Stimulated activated CD8-positive, alpha-beta memory T cell treated with anti-CD3 and anti-CD28 coated beads, Interleukin-12 subunit alpha, Interleukin-12 subunit beta, amount 100 ng/mL, for 1 hour (primary cell): ENCODE measurements at places on chromosomes 6 and 20.
A peak's percentile ranks its signal among the peaks of the same experiment; 100 is the strongest.

- no peak for DNase-seq
Observed at GRCh38 chr6:131629651-131630050, 1.6 kb upstream of the MED23 start.

- no peak for DNase-seq
Observed at GRCh38 chr6:17923401-17923863, 64.0 kb downstream of the KIF13A start.

DNA sequence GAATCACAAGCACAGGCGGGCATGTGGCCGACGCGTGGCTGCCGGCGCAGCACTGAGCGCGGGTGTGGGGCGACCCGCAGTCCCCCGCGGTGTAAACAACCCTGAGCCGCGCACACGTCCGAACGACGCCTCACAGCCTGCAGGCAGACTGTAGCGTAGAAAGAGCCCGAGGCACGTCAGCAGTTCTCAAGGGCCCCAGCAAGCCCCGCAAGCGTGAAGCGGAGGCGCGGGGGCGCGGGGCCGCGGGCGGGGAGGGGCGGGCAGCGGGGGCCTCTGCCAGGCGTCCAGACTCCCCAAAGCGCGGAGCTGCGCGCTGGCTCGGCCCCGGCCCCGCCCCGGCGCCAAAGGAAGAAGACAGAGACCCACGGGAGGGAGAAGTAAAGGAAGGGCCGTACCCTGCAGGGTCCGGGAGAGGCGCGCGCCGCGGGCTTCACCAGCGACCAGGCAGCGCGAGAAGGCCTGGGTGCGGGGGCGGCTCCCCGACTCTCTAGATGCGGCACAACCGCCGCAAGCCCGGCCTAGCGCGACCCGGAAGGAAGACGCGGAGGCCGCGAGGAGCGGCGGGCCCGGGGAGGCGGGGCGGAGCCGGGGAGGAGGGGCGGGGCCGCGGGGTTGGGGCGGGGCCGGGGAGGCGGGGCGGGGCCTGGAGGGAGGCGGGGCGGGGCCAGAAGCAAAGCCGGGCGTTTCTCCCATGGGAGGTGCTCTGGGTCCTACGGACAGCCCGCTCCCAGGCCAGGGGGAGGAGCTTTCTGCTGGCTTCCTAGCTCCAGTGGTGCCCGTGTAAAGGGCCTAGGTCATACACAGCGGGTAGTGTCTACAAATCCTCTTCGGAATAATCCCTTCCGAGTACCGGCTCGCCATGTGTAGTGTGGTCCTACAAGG, at the start of gene FBXL4:
Gene FBXL4, minus strand, starts transcription at position 536 of the 882 bp plus-strand sequence. CDS start 20,958 bp downstream, outside the sequence.
- peak; percentile 56 for DNase-seq

- no peak for DNase-seq
Observed at GRCh38 chr6:90462102-90462501, 124.8 kb downstream of the MAP3K7 start.

GRCh38 chr20:22690000-22690399, 105.6 kb upstream of the FOXA2 start:
- no peak for DNase-seq

- no peak for DNase-seq
Observed at GRCh38 chr20:59831916-59832270, 101.5 kb downstream of the SYCP2 start.
